Fibroblast of upper back skin (primary cell): ENCODE measurements at places on chromosomes 5 and 9.

DNA sequence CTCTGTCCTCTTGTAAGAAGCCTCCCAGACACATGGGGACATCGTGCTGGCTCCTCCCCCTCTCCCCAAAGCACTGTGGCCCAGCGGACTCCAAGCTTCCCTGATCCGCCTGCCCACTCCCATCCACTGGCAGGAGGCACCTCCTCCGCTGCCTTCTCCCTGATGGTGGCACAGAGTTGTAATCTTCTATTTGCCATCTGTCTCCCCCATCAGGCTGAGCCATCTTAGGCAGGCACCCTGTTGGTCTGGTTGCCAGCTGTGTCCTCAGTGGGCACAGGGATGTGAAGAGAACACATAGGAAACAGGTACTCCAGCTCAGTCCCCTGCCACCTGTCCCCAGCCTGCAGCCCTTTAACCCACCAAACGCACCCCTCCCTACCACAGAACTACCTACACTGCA lies 5.4 kb upstream of the ZDHHC12 start:
- no peak for DNase-seq

DNA sequence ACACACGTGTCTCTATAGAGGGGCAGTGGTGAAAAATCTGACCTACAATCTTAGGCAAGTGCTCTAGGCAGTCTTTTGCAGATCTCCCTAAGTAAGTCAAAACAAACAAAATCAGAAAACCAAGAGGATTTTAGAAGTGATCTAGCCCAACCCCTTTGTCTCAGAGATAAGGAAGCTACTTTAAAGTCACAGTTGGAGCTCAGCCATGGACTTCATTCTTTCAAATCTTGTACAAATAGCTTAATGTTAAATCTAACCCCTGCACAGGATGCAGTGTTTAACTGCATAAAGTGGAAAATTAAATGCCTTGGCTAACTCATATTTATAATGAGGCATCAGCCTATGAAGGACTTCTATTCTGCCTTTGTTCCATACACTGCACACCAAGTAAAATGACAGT lies 135.1 kb upstream of the RFX3 start:
- no peak for DNase-seq

DNA sequence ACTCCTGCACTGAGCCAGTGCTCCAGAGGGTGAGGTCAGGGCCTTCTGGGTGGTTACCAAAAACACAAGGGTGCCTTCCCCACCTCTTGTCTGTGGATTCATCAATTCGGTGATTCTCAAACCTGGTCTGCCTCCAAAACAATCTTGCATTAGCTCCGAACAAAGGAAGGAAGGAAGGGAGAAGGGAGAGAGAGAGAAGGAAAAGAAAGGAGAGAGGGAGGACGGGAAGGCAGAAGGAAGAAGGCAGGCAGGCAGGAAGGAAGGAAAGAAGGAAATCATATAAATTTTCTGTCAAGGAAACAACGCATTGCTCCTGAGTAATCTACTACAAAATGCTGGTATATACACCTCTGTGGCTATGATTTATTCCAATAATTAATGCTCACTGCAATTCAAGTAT lies 39.3 kb downstream of the MYO10 start:
- DNase-seq = no peak

DNA sequence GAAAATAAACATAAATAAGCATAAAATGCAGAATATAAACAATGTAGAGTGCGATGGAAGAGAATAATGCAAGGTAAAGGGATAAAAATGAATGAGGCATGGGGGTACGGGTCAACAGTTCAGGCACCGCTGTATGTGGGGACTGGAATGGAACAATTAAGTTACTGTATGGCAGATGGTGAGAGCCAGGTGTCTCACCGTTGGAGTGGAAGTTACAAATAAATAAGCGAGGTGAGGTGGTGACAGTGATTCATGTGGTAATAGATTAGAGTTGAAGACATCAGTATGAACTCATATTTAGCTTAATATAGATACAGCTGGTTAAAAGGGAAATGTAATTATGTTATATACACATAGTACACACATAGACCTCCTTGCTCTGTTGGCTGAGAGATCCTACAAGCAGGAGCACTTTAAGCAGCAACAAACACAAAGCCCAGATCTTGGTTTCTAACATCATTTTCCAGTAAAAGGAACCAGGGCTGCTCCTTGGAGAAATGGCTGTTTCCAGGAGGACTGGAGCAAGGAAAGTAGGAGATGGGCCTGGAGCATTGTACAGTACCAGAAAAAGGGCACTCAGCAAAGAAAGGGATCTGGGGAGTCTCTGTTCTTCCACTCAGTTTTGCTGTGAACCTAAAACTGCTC lies 2.4 kb upstream of the OMD start:
- DNase-seq = no peak

- DNase-seq = no peak
Observed at GRCh38 chr5:173911623-173912022, 23.5 kb downstream of the CPEB4 start.

- no peak for DNase-seq
Observed at GRCh38 chr9:2560180-2560579, 61.4 kb upstream of the VLDLR start.

GRCh38 chr5:119276978-119277377 lies 78.8 kb upstream of the TNFAIP8 start:
- DNase-seq = no peak

DNA sequence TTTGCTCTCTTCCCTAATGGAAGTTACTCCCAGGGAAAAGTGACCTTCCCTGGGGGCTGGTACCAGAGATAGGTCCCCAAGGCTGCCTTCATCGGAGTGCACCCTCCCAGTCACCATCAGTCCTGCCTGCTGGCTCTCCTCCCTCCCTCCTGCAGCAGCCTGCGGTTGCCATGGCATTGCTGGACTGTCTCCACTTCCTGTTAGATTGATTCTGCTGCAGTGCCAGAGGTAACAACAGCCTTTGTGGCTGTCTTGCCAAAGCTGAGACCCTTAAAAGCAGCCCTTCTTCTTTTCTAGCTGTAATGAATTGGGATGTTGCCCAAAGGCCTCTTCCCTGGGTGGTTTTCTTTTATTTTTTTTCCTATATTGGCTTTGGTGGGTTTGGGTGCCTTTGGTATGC lies 78.1 kb upstream of the PRLR start:
- DNase-seq = no peak

GRCh38 chr9:28668158-28668557 lies 1094.9 kb upstream of the C9orf72 start:
- no peak for DNase-seq

DNA sequence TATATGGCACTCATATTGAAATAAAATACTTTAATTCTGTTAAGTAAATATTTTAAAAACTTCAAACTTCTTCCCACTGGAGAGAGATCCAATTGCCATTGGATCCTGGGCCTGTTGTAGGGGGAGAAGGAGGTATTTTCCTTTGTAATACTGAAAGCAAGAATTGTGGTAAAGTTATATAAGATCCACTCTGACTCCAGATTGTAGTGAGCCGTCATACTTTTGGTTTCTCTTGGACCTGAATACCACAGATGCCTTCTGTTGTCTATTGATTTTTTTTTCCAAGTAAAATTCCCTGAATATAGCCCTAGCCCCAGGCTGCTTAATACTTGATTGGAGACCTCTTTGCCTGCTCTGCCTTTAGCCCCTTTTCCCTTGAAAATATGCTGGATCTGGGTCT lies 86.9 kb downstream of the ATG10 start:
- peak; percentile 41 for DNase-seq

GRCh38 chr5:113359419-113359818 lies 75.4 kb downstream of the TSSK1B start:
- DNase-seq = no peak

- DNase-seq = no peak
Observed at GRCh38 chr5:135215617-135216470, 181.8 kb upstream of the PITX1 start.

DNA sequence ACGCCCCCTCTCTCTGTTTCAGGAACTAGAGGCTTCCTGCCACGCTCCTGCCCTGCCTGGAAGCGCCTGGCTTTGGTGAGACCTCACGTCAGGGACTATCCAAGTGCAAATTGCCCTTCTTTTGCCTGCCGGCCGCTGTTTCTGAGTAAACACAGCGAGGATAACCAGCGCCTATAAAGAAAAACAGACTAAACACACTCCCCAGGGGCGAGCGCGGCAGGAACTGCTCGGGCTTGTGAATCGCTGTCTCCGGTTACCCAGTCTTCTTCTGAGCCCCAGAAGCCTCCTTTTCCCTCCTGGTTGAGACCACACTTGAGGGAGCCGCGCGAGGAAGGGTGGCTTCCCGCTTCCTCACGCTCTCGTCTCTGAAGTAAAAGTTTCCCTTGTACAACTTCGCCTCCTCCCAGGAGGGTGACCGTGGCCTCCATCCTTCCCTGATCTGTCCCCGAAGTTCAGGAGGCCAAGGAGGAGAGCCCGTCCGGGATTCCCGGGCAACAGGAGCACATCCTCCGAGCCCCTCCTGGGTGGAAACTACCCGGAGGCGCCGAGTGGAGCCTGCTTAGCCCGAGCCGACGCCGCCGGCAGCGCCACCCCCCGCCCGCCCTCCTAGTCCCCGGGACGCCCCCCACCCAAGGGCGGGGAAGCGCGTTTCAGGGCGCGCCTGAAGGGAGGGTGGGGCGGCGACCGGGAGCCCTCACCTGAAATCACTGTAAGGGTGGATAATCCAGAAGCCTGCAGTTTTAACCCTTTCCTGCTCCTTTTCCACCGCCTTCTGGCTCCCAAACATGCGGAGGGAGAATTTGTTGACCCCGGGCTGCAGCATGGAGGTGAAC lies 993 bp downstream of the HCN1 start:
- no peak for DNase-seq

GRCh38 chr5:3837506-3837905 lies 241.9 kb downstream of the IRX1 start:
- no peak for DNase-seq

DNA sequence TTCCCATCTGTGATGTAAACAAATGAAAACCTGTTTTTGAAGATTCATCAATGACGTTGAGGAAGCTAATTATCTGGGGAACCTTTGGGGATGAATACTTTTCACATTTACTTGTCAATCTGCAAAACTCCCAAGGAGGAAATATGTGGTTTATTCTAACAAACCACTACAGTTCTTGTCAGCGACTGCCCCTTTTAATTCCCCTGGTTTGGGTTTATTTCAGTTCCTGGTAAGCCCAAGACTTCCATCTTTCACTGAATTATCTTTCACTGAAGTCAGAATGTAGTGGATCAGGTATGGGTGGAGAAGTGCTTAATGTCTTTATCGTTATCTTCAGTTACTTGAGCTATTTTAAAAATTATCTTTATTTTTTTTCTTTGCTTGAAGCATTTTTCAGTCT lies 40.2 kb downstream of the TLR4 start:
- no peak for DNase-seq

DNA sequence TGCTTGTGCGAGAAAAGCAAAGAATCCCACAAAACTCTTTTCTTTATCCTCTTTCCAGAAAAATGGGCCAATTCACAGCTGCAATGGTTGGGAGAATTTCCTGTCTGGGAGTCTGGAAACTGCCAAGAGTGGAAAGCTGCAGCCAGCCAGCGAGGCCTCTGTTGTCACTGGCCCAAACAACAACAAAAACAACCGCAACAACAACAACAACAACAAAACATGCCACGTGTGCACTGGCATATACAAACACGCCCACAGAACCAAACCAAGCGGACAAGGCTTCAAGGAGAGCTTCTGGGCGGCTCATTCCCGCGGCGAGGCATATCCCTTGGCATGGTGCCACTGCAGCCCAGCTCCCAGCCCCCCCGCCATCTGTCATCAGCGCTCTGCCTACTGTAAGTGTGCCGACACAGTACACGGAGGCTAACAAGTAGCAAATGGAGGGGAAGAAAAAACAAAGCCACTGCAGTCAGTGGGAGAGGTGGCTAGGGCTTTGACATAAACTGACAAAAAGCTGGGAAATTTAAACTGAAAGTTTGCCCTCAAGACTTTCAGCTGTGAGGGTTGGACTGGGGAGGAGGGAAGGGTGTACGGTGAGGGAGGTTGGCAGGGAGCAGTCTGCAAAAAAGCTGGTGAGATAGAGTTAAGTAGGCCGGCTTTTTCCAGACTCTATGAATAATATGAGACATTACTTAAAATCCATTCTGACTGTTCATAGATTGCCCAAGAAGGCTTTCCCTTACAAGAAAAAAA lies 165.0 kb upstream of the ZNF462 start:
- peak; percentile 85 for DNase-seq

DNA sequence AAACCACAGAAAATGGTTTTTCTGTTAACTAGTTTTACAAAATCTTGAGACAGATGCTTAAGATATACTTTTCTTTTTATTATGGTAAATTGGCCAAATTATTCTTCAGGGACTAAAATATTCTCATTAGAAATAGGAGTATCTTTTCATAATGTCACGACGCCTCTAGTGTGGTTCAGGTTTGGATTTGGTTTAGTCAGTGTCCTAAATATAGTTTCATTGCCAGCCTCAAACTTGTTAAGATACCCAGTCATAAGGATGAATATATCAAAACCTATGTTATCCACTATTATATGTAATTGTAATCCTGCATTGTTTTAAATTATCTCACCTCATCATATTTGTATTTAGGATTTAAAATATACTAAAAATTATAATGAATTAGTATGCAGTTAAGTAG lies 13.7 kb downstream of the NDUFAF2 start:
- DNase-seq = no peak

DNA sequence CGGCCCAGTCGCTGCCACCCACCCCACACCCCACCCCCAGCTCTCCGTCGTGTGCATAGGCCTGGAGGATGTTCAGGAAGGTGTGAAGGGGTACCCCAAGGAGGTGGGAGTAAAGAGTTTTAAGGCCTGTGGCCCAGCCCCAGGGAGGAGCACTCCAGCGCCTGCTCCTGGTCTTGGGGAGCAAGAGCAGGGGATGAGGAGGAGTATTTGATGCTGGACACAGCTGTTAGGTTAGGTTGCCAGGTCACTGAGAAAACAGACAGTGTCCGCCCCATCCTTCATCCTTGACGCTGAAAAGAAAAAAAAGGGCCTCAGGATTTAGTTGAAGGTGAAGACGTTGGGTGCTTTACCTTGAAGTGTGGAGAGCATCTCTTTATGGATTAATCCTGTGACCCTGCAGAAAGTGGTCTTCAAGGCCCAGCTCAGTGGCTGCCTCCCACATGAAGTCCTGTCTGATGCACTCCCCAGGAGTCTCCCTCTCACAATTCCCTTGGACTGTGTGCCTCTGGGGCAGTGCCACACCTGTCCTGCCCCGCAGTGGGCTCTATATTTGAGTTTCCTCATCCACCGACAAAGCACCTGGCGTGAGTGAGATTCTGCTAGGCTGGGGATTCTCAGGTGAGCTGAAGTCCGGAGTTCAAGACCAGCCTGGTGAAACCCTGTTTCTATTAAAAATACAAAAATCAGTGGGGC lies 101.8 kb downstream of the SPRY4 start:
- no peak for DNase-seq

DNA sequence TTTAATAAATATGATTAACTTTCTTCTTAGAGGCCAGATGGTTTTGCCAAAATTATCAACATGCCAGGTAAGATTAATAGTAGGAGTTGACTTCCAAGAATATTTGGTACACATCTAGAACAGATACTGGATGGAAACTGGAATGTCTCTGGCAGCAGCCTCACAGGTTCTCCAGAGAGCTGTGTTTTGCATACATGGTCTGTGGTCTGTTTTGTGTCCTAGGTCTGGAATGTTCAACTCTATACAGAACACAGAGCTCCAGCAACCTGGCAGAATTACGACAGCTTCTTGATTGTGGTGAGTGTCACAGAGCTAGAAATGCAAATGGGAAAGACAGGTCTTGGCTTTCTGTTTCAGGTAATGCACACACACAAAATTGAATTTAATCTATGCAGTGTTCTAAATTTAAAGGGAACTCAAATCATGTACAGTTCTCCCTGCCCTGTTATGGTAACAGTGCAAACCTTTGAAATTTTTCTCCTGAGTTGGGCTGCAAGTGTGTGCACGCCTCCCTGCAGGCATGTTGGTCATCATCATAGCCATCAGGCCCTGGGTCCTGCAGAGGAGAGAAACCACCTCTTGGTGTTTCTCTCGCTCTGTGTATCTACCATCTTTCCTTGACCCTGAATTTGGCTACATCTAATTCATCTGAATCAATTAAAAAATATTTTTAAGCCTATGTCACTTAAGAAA lies 58.3 kb downstream of the PIK3R1 start:
- no peak for DNase-seq
